ENCODE measurements at places on chromosomes 6 and 20. TPM values are rescaled to one million over a fixed set of nuclear protein-coding genes. Genes with fewer than 3 reads are reported as not detected.
A peak's percentile ranks its signal among the peaks of the same experiment; 100 is the strongest.

PTCHD4 gene
- polyA plus RNA-seq: 2.2 TPM

DNA sequence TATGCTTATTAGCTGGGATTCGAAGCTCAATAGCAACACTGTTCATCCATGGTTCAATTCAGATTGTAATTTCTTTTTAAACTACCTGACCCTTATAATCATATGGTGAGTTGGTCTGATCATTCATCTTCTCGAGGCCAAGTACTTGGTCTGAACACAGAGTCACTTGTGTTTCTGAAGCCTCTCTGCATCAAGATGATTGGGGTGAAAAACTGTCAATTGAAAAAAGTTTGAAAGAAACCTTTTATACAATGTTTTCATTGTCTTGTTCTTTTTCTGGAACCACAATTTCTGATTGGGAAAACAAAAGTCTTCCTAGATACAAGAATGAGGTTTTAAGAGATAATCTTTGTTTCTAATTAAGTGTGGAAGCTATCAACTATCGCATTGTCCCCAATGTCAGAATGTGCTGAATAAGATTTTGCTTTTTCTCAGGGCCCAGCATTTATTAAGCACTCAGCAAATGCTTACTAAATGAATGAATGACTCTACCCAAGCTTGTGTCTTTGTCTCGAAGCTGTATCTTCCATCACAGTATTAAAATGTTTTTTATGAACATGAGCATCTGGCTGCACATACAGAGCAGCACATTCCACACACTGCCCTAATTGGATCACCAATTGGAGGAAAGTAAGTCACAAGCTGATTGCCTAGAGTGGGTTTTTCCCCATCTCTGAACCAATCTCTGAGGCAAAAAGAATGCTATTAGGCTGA is 45.0 kb upstream of the MOXD1 start:
- no peak for DNase-seq

METTL24 gene
- polyA plus RNA-seq: 17.8 TPM

SIGLEC1 gene
- 0.58 TPM for polyA plus RNA-seq

- DNase-seq: no peak
Measured at GRCh38 chr6:29912840-29913239, 29.5 kb upstream of the HLA-A start.

ZNF165 gene
- polyA plus RNA-seq: 3.0 TPM

DNA sequence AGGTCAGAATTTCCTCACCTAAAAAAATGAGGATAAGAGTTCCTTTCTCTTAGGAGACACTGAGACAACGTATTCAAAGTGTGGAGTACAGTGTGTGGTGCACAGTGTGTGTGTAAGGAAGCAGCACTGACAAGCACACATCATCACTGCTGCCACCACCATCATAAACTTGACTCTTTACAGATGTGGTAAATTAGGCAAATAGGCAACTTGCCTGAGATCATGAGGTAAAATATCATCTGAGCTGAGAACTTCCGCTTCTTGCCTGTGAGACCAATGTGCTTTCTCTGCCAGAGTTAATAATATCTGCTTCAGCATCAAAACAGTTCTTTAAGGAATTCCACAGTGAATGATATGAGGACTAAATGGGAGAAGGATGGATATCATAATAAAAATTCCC is 52.7 kb downstream of the LYRM4 start:
- no peak for DNase-seq

CGAS gene
- polyA plus RNA-seq: 2.9 TPM

MMP24OS gene
- polyA plus RNA-seq: 47.6 TPM

- DNase-seq: no peak
Measured at GRCh38 chr20:13340088-13340487, 119.0 kb downstream of the ISM1 start.

GRCh38 chr20:59782986-59783640 is 150.3 kb downstream of the SYCP2 start:
- DNase-seq: peak; percentile 41

DNA sequence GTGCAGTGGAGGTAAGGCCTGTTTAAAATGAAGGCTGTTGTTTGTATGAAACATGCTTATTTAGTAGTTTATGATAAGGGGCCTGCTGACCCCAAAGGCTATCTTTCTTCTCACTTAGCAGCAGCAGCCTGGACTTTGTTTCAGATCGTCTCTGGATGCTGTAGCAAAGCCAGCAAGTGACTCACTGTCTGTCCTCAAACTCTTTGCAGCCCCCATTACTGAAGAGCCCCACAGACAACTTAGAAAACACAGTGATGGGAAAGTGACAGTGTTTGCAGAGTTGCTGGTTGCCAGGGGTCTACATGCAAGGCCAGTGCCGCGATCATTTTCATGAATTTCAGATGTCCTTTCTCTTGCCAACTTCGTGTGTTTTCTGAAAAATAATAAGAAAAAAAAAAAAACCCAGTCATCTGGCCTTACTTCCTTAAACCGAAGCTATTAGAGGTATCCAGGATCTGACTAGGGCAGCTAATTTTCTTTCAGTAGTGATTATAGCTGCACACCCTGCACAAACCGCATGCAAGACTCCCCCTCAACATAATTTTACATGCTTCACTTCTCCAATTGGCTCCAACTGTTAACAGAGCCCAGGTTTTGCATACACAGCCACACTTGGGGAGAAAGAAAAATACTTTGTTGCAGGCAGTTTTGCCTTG is 11.6 kb upstream of the F13A1 start:
- no peak for DNase-seq

SCRT2 gene
- polyA plus RNA-seq: not detected

DNA sequence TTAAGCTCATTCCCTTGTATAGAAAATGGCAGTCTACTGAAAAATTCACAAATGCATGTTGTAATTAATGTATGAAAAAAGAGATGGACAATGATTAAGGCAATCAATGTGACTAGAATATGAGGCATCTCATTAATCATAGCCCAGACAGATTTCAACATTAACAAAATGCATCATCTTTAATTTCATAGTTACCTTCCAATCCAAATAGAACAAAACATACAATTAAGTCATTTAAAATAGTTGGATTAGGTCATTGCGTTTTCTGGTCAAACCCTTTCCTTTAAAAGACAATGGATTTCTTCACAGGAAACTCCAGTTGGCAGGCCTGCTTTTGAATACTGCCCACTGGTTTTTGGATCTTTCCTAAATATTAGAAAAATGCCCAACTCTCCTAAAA is 203.9 kb downstream of the HAO1 start:
- DNase-seq: no peak

DNA sequence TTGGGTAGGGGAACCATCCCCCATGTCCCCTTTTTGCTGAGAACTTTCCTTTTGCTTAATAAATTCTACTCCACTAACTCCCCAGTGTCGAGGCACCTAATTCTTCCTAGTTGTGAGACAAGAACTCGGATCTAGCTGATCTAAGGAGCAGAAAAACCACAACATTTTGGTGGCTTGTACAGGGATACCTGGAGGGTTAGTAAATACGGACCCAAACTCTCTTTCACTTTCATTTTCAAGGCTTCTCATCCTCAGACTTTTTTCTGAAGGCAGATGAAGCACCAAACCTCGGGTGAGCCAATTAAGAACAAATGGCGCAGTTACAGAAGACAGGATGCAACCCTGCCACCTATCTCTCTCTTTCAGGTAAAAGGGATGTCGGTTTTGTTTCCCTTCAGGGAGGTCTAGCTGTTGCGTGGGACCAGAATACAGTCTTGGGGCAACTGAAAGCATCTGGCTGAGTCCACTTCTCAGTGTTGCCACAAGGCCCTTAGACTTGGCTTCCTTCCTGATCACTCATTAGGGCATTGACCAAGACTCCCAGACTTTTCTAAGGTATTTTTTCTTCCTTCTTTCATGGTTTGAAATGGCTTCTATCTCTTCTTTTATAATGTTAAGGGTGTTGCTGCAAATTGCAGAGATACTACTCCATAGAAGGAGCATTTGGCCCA is 11.1 kb upstream of the HTR1B start:
- no peak for DNase-seq

DNA sequence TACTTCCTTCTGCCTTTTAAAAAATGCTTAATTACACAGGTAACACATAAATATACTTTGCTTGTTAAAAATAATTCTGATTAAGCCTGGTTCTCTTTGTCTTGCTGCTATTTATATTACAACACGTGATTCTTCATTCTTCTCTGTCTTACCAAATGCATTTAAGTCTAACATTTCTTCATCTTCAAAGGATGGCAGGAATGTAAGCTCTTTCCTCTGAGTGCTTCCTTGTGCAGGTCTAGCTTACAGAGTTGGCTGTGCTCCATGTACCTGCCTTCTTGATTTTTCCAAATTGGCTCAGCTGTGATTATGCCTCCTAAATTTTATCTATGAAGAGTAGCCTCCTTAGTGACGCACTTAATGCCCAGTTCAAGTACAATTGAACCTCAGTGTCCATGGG is 44.4 kb downstream of the RNF144B start:
- no peak for DNase-seq

MATN4 gene
- 0.52 TPM for polyA plus RNA-seq

- DNase-seq: no peak
Measured at GRCh38 chr20:23337312-23337711, 13.3 kb upstream of the NXT1 start.

DNA sequence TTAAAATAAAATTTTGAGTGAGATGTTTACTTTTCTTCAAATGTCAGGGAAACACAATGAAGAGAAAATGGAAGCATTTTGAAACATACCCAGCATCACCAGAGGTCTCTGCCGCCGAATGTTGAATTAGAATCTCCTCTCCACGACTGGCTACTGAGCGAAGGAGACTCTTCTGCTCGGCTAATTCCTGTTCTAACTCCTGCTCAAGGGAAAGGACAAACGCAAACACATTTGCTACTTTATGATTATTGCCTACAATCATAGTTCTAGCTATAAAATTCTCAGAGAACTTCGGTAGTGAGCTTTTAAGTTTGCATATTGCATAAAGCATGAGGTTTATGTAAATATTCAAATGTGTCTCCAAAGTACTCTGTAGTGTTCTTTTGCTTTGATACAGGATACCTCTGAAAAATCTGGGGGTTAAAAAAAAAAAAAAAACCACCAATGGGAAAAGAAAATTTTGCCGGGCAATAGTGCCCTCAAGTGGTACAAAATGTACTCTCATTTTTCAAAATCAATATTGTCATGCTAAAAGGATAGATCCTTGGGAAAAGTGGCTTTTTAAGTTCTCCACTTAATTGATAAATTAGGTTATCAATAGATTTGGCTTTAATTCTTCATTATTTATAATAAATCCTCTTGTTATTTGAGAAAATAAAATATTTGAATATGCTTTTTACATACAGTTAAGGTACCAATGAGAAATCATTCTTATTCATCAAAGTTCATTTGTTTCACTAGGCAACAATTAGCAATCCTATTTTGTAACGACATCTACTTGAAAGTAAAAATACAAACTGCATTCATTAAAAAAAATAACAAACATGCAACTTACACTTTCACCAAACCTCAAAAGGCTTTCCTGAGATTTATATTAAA is 369.0 kb downstream of the SYNE1 start:
- DNase-seq: no peak

- no peak for DNase-seq
Measured at GRCh38 chr6:136728976-136729515, 63.2 kb downstream of the MAP3K5 start.

CDH4 gene
- 6.9 TPM for polyA plus RNA-seq

PPP1R11 gene
- polyA plus RNA-seq: 63.4 TPM

DNA sequence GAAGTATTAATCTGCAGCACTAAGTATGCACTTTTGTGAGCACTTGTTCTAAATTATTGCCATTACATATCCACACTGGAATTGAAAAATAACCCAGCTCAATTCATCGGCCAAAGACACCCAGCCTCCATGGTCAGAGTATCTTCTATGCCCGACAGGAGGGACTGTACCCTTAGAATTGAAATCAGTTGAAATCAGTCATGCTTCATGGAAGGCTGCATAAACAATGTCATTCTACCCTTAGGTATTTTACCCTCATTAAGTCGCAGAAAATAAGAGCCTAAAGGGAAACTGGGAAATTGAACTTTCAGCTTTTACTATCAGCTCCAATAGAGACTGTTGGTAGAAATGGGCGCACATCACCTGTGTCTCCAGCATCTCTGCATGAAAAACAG is 2.9 kb upstream of the RAMACL start:
- no peak for DNase-seq

SNAI1 gene
- polyA plus RNA-seq: 7.9 TPM

DOK5 gene
- polyA plus RNA-seq: 8.4 TPM

GRCh38 chr6:150038202-150039062 is 13.1 kb upstream of the RAET1L start:
- DNase-seq: no peak

- no peak for DNase-seq
Measured at GRCh38 chr20:20371083-20371482, 3.2 kb downstream of the INSM1 start.

DNA sequence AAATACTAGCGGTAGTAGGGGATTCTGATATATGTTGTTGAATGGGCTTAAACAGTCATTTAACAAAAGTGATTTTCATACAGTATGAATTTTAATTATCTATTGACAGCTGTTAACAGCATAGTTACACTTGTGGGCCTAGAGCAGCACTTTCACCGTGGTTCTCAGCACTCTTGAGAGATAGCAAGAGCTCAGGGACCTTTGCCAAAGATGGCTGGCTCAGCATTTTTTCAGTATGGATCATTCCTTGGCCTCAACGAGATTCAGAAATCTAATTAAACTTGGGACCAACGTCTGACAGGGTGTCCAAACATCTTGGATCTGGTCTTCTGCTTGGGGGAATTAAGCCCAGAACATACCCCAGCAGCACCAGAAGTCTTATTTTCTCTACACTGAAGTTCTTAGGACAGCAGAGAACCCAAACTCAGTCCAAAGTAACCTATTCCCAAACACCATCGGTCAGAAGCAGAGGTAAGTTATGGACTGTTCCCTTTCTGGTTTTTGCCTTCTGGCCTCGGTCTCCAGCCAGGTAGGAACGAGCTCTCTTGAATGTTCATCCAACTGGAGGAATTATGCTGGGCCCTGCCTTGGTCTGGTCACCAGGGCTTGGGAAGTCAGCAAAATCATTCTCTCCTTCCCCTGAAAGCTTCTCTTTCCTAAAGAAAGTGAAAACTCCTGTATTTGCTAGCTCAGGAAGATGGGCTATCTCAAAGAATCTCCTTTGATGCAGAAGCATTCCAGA is 25.7 kb downstream of the PRPH2 start:
- DNase-seq: no peak
